ENCODE measurements at places on chromosomes 2 and 18.

- H3K4me1 ChIP-seq, result no peaks in the 10 kb centered on the region
- peaks cover 5% of the 10 kb centered on the region for H3K36me3 ChIP-seq
- no peaks in the 10 kb centered on the region for H3K27me3 ChIP-seq
- H3K4me3 ChIP-seq, result no peak overlapping the region
- DNase-seq, result no peak
Observed at GRCh38 chr18:79912994-79913831, 38.2 kb downstream of the SLC66A2 start.

DNA sequence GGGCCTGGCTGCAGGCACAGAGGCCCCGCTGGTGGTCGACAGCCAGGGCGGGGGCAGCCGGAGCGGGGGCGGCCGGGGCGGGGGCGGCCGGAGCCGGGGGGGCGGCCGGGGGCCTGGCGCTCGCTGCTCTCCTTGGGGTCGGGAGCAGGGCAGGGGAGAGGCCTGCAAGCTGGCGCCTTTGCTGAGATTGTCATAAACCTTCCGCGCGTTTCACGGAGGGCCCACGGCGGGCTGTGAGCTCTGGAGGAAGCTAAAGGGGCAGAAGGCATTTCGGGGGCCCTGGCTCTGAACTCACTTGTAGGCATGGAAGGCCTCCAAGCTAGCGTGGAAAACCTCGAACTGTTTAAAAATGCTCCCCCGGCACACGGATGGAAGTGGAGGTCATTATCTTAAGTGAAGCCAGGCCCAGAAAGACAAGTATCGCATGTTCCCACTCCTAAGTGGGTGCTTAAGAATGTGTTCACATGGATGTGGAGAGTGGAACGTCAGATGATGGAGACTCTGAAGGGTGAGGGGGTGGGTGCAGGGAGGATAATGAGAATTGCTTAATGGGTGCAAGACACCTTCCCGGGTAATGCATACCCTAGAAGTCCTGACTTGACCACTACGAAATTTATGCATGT is 629 bp downstream of the PRELID3A start:
- H3K4me1 ChIP-seq, result peaks cover 28% of the 10 kb centered on the region
- no peaks in the 10 kb centered on the region for H3K36me3 ChIP-seq
- no peaks in the 10 kb centered on the region for H3K27me3 ChIP-seq

GRCh38 chr2:12090072-12090471 is 343.6 kb downstream of the LPIN1 start:
- no peaks in the 10 kb centered on the region for H3K4me1 ChIP-seq
- H3K27me3 ChIP-seq, result no peaks in the 10 kb centered on the region
- no peak overlapping the region for H3K4me3 ChIP-seq
- no peak overlapping the region for H3K27ac ChIP-seq
- DNase-seq, result no peak

DNA sequence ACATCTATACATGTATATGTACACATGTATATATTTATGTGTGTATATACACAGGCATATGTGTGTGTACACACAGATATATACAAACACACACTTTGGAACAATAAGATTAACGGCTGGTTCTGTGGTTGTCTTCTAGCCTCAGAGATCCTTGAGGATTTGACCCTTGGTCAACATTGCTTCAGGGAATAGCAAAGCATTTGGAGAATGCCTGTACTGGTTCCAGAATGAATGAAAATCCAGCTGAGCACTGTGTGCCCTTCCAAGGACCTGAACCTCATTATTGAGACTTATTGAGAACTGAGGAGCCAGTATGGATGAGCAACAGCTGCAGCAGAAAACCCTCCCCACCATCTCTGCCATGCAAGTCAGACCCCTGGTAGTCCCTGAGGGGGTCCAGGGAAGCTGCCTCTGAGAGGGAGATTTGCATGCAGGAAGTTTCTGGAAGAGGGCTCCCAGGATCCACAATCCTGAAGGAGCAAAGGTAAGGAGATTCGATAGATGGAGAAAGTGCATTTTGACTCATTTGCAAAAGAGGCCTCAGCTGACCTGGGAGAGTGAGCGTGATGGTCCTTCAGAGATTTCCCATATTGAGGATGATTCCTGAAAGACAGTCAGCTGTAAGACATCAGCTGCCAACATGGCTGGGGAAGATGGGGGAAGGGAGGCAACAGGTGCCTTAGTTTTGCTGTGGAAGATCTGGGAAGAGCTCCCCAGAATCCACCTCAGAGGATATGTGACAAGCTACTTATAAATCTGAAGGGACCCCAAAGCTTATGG is 166.6 kb upstream of the NCKAP5 start:
- DNase-seq, result no peak
- no peak overlapping the region for H3K27ac ChIP-seq
- no peak overlapping the region for H3K4me3 ChIP-seq
- H3K4me1 ChIP-seq, result no peaks in the 10 kb centered on the region
- H3K36me3 ChIP-seq, result no peaks in the 10 kb centered on the region
- no peaks in the 10 kb centered on the region for H3K27me3 ChIP-seq

GRCh38 chr2:2328848-2329247 is 2.2 kb downstream of the MYT1L start:
- H3K36me3 ChIP-seq, result no peaks in the 10 kb centered on the region
- H3K4me3 ChIP-seq, result no peak overlapping the region
- H3K27me3 ChIP-seq, result no peaks in the 10 kb centered on the region
- no peaks in the 10 kb centered on the region for H3K4me1 ChIP-seq

- no peak overlapping the region for H3K4me3 ChIP-seq
- no peaks in the 10 kb centered on the region for H3K27me3 ChIP-seq
- no peak for DNase-seq
- no peaks in the 10 kb centered on the region for H3K36me3 ChIP-seq
Observed at GRCh38 chr2:216768908-216769411, 73.6 kb upstream of the IGFBP5 start.

DNA sequence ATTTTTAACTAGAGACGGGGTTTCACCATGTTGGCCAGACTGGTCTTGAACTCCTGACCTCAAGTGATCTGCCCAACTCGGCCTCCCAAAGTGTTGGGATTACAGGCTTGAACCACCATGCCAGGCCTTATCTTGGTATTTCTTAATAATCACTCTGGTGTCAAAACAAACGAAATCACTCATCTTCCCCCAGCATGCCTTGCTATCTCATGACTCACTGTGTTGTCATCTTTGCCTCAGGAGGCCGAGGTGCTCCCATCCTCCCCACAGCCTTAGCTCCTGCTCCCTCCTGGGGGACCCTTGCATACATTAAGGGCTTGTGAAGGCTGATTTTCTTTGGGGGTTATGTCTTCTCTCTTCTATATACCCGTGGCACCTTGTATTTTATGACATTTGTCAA is 250.1 kb upstream of the DPP10 start:
- H3K36me3 ChIP-seq, result no peaks in the 10 kb centered on the region
- H3K4me3 ChIP-seq, result no peak overlapping the region

DNA sequence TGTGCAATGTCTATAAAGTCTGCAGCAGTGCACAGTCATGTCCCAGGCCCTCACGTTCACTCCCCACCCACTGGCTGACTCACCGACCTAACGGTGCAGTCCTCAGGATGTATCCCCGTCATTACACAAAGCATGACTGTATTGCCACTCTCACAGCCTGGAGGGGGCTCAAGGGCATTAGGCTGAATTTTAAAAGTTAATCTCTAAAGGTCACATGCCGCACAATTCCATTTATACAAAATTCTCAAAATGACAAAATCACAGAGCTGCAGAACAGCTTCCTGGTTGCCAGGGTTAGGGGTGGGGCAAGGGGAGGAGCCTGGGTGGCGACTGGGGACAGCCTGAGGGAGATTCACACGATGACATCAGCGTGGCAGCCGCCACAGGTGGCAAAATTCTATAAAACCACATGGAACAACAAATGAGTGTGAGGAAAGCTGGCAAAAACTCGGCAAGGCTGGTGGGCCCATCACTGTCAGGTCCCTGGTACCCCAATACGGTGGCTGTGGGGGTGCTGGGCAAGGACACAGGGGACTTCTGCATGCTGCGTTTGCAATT is 97.6 kb downstream of the NDUFA10 start:
- no peaks in the 10 kb centered on the region for H3K4me1 ChIP-seq
- H3K27me3 ChIP-seq, result no peaks in the 10 kb centered on the region
- H3K4me3 ChIP-seq, result no peak overlapping the region
- H3K36me3 ChIP-seq, result no peaks in the 10 kb centered on the region
- peak; percentile 60 for DNase-seq

DNA sequence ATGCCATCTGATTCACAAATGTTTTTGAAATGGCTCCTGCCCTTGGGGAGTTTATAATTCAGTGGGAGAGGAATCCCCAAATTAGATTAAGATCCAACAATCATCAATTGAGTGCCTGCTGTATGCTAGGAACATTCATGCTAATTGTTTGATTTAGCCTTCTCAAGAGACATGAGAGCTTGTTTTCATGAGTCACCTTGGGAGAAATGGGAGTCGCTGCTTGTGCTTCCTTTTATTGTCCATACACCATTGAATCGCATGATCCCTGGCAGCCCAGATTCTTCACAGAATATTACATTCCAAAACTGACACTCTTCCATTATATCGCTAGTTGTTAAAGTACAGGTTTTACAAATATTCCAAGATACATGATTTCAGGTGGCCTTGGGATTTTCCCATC is 106.0 kb upstream of the MAP3K20 start:
- H3K27ac ChIP-seq, result no peak overlapping the region
- H3K4me3 ChIP-seq, result no peak overlapping the region
- DNase-seq, result no peak
- H3K36me3 ChIP-seq, result no peaks in the 10 kb centered on the region
- H3K4me1 ChIP-seq, result no peaks in the 10 kb centered on the region
- H3K27me3 ChIP-seq, result no peaks in the 10 kb centered on the region
